ENCODE measurements at places on chromosomes 6 and 20.

DNA sequence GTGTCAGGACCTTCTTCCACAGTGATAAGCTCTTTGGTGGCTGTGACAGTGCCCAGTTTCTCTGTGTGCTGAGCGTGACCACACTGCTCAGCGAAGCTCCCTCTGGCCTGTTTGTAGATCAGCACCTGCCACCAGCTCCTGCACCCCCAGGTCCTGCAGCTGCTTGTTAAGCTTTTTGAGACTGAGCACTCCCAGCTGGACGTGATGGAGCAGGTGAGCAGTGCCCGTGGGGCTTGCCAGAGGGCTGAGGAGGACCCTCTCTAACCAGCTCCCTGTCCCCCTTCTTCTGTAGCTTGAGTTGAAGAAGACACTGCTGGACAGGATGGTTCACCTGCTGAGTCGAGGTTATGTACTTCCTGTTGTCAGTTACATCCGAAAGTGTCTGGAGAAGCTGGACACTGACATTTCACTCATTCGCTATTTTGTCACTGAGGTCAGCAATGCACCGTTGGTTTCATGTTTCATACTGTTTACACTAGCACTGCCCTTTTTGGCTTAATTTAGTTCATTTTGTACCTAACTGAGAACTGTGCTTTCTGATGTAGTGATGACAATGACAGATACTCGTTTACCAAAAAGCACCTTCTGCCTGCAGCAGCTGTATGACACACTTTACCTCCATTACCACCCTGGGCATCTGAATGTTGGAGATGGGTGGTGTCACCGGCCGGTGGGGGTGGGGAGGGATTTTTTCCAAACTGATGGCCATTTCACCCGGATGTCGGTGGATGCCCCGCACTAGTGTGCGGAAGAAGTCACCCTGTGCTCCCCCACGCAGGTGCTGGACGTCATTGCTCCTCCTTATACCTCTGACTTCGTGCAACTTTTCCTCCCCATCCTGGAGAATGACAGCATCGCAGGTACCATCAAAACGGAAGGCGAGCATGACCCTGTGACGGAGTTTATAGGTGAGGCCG, 12.5 kb downstream of the NELFCD start:
- no peak for DNase-seq

DNA sequence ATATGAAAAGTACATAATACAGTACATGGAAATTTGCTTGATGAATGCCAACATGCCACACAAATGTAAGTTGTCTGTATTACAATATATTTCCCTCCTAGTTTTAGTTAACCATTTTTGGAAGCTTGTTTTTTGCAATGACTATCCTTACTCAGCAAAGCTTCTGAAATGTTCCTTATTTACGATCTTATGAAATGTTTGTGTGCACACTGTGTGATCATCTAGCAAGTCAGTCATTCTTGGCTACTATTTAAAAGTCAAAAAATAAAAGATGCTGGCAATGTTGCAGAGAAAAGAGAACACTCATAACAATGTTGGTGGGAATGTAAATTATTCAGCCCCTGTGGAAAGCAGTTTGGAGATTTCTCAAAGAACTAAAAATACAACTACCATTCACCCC, 33.8 kb downstream of the SUMO4 start:
- no peak for DNase-seq

- DNase-seq, result peak; percentile 41
Observed at GRCh38 chr6:111642463-111643158, 36.9 kb upstream of the TRAF3IP2 start.

- no peak for DNase-seq
Observed at GRCh38 chr20:51745804-51746203, 22.4 kb downstream of the ATP9A start.

DNA sequence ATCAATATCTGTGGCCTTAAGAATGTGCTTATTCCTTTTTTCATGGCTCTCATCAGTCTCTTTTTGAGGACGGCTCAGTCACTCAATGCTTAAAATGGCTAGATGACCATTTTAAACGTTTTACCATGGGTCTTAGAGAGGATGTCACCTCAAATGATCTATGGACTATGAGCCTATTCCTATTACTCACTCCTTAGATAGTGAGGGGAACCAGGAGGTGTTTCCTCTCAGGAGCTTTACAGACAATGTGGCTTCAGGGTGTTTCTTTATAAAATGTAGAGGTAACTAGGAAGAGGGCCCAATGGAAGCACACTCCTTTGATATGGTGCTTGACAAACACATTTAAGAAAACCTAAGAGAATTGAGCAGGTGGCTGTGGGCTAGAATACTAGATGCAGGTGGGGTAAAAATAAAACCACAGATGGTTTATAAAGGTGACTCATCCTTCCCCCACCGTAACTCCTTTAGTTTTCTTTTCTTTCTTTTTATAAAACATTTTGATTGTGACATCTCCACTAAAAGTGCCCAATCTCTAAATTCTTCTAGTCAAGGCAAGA, 1.5 kb upstream of the TMEM200A start:
- DNase-seq, result no peak

DNA sequence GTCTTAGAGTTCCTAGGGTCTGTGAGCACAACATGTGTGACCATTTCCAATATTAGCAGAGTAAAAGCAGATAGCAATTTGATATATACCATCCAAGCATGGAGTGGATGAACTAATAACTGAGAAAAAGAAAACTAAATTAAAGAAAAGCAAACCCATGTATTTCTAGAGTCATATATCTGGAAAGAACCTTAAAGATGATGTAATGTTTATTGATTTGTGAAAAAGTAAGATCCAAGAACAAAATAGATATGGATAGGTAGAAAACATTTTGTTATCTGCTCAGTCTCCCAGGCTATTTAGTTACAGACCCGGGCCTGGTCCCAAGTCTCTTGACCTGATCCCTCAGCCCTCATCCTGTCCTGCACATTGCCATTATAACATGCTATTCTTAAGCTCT, 526.8 kb downstream of the EPM2A start:
- no peak for DNase-seq
